ENCODE measurements at places on chromosomes 1 and 21.

GRCh38 chr1:214660190-214660589 is 57.2 kb downstream of the CENPF start:
- no peak for DNase-seq

- no peak for DNase-seq
These were observed 79.4 kb downstream of the GPR161 start for GRCh38 chr1:168057355-168057754.

GRCh38 chr1:8394456-8395321 is 76.8 kb downstream of the SLC45A1 start:
- no peak for DNase-seq

- no peak for DNase-seq
These were observed 372.8 kb upstream of the PKN2 start for GRCh38 chr1:88311265-88311664.

DNA sequence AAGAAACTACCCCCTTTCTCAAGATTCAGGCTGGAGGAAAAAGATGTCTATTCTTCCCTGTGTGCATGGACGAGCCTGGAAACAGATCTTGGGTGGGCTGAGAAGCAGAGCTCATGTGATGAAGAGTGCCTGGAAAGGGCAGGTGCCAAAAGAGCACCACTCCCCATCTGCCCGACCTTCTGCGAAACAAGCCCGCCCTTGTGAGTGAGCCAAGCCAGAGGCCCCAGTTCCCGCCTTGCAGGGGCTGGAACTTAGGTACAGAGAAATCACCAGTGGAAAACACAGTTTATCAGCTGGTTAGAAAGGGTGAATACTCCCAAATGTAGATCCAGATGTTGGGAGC is 26.7 kb upstream of the A3GALT2 start:
- DNase-seq, result no peak

DNA sequence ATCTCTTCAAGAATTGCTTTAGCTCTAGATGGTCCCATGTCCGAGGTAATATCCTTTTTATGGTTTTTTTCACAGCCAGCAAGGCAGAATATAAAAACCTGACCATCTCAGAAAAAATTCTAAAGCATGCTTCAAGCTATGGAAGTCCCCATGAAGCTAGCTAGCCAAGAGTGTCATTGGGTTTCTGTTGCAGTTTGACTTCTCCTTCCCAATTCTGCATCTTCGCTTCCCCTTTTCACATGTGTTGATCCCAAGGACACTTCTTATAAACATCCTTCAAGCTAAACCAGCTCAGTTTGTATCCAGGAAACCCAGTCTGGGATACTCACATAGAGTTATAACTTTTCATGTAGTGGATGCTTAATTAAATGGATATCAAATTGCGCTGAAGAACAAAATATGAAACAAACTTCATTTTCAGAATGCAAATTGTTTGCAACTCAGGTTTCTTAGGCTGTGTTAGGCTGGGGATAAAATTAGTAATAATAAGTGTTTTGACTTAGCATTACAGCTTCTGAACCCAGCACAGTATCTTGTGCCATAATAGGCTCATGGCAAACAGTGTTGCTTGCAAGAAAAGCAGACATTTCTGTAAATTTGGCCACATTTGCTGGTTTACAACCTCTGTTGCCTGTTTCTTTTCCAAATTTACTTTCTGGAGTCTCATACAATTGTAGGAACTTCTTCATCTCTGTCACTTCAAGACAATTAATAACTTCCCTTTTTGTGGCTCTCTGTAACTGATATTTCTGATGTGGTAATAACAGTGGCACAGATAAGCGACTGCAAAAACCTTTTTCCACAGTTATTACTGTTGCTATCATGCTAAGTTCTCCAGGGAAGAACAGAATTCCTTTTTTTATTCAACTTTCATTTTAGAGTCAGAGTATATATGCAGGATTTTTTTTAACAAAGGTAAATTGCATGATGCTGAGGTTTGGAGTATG is 53.2 kb downstream of the NCAM2 start:
- no peak for DNase-seq

DNA sequence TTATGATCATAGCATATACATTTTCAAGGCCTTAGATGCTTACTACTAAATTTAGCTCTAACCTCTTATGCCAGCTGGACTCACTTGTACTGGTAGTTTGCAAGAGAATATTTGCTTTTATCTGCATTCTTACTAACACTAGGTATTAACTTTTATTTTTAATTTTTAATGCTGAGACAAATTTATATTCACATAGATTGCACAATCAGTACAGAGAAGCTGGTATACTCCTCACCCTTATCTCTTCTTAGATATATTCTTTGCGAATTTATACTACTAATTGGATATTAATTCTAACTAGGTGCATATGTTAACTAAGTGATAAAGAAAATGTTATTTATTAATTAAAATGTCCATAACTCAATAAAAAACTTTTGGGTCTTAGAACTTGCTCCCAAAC is 561.8 kb upstream of the PRMT6 start:
- no peak for DNase-seq

- DNase-seq, result no peak
These were observed 64.0 kb downstream of the WNT9A start for GRCh38 chr1:227883641-227884301.

DNA sequence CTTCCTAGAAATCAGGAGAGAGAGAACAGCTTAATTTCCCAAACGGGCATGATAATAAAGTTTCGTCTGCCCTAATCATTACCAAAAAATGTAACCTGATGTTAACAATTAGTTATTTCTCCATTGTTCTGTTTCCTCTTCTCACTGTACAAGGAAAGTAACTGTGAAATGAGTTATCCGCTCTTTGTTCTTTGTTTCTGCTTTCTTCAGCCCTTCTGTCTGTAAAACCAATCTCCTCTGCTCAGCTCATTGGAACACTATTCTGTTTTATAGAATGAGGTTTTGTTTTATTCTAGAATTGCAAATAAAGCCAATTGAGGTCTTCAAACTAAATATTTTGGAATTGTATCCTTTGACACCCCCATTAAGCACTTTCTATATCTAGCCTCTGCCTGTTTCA is 8.8 kb upstream of the THEM4 start:
- no peak for DNase-seq

GRCh38 chr1:97806996-97807520 is 113.8 kb downstream of the DPYD start:
- no peak for DNase-seq

GRCh38 chr1:156251527-156251926 is 3.7 kb upstream of the PAQR6 start:
- DNase-seq, result no peak

DNA sequence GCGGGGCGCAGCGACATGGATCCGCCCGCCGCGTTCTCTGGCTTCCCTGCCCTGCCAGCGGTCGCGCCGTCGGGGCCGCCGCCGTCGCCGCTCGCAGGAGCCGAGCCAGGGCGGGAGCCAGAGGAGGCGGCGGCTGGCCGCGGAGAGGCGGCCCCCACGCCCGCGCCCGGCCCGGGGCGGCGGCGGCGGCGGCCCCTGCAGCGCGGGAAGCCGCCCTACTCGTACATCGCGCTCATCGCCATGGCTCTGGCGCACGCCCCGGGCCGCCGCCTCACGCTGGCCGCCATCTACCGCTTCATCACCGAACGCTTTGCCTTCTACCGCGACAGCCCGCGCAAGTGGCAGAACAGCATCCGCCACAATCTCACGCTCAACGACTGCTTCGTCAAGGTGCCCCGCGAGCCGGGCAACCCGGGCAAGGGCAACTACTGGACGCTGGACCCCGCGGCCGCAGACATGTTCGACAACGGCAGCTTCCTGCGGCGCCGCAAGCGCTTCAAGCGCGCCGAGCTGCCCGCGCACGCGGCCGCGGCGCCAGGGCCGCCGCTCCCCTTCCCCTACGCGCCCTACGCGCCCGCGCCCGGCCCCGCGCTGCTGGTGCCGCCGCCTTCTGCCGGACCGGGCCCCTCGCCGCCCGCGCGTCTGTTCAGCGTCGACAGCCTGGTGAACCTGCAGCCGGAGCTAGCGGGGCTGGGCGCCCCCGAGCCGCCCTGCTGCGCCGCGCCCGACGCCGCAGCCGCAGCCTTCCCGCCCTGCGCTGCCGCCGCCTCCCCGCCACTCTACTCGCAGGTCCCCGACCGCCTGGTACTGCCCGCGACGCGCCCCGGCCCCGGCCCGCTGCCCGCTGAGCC is 459 bp downstream of the FOXE3 start:
- no peak for DNase-seq

GRCh38 chr1:165903672-165904071 is 76.3 kb downstream of the UCK2 start:
- no peak for DNase-seq

GRCh38 chr1:107231291-107231690 is 90.5 kb downstream of the NTNG1 start:
- no peak for DNase-seq

GRCh38 chr1:16254263-16254928 is 17.4 kb upstream of the CPLANE2 start:
- DNase-seq, result no peak

- no peak for DNase-seq
These were observed 805.8 kb downstream of the ADGRL2 start for GRCh38 chr1:82606546-82606945.

DNA sequence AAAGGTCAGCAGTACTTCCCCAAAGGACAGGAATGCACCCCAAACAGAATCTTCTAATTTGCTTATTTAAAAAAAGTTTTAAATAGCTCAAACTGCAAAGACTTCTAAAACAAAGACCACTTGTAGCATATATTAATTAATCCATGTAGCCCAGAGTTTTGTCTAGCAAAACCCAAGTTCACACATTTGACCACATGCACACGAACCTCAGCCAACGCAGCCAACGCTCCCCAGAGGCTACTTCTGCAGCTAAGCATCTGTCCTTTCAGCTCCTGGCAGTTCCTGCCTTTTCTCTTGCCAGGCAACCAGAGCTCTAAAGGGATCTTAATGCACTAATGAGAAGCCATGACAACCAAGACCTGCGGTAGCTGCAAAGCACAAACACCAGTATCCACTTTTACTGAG is 89.6 kb downstream of the RERE start:
- no peak for DNase-seq

- DNase-seq, result no peak
These were observed 2.3 kb downstream of the CD53 start for GRCh38 chr1:110875216-110875731.

DNA sequence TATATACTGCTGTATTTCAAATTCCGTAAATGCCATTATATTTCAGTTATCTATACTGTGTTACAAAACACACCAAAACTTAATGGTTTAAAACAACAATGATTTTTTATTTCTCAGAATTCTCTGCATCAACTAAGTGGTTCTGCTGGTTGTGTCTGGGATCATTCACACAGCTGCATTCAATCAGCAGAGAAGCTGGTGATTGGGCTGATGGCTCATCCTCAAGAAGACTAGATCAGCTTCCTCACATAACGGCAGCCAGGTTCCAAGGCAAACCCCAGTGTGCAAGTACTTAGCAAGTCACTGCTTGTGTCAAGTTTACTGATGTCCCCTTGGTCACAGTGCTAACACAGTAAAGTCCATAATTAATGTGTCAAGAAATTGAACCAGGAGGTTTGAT is 86.3 kb upstream of the VANGL1 start:
- DNase-seq, result no peak
